Metanephros (tissue), 2 donors: ENCODE measurements at places on chromosomes 2 and 18. TPM values are rescaled to one million over a fixed set of nuclear protein-coding genes. Genes with fewer than 3 reads are reported as not detected.

Gene CDH2
- 37.9 TPM for total RNA-seq

Gene PLEKHH2
- total RNA-seq = 67.0 TPM

Gene C2orf66
- not detected for total RNA-seq

Gene PDE11A
- 3.9 TPM for total RNA-seq

Gene ORC2
- 18.7 TPM for total RNA-seq

Gene RIF1
- total RNA-seq = 52.1 TPM

Gene FLACC1
- 3.5 TPM for total RNA-seq

Gene IL37
- total RNA-seq = not detected

Gene C1GALT1C1L
- 1.1 TPM for total RNA-seq

Gene TMEM131
- total RNA-seq = 40.0 TPM

Gene ZSWIM2
- total RNA-seq = not detected

Gene AMER3
- total RNA-seq = 0.23 TPM

Gene CABLES1
- total RNA-seq = 27.7 TPM

Gene POTEE
- total RNA-seq = not detected

Gene ALPG
- total RNA-seq = not detected

Gene MBOAT2
- total RNA-seq = 50.6 TPM

Gene TMEM169
- 4.3 TPM for total RNA-seq

Gene TMEM178A
- total RNA-seq = 40.5 TPM

Gene CPS1
- total RNA-seq = 7.3 TPM

Gene CHRNG
- 9.5 TPM for total RNA-seq

Gene CD8B2
- total RNA-seq = 0.06 TPM

Gene CHST9
- 1.6 TPM for total RNA-seq

Gene DSG1
- total RNA-seq = 0.06 TPM

Gene IL36B
- total RNA-seq = not detected

Gene ATP6V1B1
- 73.2 TPM for total RNA-seq

Gene FAP
- total RNA-seq = 17.2 TPM

Gene TNFRSF11A
- total RNA-seq = 6.2 TPM

Gene DQX1
- total RNA-seq = not detected
